ENCODE measurements at places on chromosomes 1 and 21.

GRCh38 chr1:163029901-163030300, 39.3 kb upstream of the RGS4 start:
- no peak for DNase-seq

DNA sequence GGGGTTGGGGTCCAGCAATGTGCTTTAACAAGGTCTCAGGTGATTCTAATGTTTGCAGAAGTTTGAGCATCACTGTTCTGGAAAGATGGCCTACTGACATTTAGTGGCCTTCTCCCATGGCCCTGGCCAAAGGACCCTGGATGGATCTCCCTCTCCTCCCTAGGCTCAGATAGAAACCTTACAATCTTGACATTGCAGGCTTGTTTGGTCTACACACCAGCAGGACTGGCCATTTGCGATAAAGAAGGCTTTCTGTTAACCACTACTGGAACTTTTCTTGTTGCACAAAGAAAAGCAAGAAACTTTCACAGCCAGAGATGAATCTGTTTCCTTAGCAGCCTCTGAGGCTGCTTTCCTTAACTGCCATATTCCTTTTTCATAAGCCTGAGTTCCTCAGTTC, 6.2 kb downstream of the DNALI1 start:
- DNase-seq, result no peak

DNA sequence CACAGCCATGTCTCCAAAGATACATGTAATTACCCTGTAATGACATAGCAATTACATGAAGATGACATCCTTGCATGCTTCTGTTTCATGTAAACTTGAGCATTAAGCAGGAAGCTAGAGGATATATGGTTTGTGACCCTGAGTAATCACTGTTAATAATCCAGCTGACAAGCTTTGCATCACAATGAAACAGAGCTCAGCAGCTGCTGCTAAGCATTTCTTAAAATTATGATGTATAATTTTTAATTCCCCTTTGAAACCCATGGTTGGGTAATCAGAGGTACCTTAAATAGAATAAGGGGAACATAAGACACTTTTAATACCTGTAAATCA, 293.5 kb downstream of the NTNG1 start:
- DNase-seq, result no peak

- DNase-seq, result no peak
Observed at GRCh38 chr1:205430696-205431305, 8.9 kb upstream of the LEMD1 start.

GRCh38 chr1:106502659-106503058, 553.8 kb upstream of the PRMT6 start:
- no peak for DNase-seq

DNA sequence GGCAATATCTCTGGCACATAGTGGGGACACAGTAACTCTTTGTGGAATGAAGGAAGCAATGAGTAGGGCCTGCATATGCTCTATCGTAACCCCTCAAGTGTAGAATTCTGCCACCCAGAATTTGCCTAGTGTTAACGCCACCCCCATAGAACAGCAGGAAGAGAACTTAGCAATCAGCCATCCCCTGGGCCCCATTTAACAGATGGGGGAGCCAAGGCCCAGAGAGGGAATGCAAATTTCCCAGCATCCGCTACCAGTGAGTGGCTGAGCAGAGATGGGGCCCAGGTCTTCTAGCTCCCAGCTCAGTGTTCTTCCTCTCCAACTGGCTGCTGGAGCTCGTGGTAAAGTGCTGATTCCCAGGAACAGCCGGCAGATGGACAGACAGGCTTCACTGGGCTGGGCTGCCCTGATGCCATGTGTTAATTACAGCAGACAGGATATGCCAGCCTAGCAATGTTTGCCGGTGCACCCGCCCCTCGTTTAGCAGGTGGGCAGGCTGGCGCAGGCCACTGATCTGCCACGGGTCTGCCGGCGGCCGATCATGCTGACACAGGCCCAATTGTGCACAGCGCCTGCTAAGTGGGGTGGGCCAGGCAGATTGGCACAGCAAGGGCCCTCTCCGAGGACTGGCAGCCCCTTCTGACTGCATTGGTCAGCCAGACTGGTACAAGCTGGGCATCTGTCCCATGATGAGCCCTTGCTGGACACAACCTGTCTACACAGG, 171.9 kb downstream of the IGSF21 start:
- DNase-seq, result no peak

DNA sequence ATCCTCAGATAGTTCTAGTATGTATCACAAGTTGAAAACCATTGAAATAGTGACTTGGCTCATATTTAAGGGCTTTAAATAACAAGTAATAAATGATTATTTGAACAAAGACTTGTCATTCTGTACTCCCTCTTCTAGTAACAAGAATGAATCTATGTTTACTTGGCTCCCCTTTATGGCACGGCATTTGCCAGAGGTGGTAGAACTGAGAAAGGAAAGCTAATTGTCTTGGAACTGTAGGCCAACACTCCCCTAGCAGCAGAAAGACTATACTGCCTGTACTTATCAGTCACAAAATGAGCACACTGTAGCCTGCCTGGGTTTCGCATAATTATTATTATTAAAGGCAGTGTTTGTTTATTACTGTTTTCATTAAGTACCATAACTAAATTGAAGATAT, 29.6 kb upstream of the SMYD2 start:
- no peak for DNase-seq

DNA sequence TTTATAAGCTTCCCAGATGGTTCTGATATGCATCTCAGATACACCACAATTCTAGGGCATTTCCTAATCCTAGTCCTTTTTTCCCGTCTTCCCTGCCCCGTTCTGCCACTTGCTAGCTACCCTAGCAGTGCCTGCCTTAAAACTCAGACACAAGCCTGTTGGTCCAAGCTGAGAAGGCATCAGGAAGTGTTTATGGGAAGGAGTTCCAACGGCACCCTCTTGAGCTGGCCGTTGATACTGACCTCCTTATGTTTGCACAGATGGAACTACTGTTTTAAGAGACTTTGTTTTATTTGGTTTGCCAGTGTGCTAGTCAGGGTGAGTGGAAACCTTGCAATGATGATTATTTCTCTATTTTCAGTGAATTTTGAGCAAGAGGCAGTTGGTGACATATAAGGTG, 67.2 kb downstream of the UCK2 start:
- DNase-seq, result no peak

GRCh38 chr1:246602194-246602593, 35.9 kb downstream of the CNST start:
- no peak for DNase-seq

- DNase-seq, result no peak
Observed at GRCh38 chr1:74830766-74831165, 97.8 kb downstream of the TYW3 start.

GRCh38 chr1:41305576-41306363, 55.5 kb upstream of the FOXO6 start:
- DNase-seq, result no peak

DNA sequence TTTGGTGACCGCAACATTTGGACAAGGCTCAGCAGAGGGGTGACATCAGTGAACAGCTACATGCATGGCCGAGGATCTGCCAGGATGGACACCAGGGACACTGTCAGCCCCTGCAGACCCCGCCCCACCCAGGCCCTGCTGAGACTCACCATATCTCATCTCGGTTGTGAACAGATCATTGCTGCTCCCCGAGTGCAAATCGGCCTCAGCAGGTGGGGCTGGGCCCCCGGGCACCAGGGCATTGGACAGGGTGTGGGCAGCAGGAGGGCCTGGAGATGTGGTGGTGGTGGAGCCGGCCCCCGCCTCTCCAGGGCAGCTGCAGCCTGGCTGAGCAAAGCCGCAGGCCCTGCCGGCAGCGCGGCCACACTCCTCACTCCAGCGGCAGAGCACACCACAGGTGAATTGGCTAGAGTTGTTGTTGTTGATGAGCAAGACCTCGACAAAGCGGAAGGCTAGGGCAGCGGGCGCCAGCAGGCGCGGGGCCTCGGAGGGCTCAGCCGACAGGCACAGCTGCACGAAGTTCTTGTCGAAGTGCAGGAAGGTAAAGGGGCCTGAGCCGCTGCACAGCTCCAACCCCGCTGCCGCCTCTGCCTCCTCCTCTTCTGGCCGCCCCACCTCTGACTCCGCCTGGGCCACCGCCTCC, 8.2 kb downstream of the ADGRB2 start:
- no peak for DNase-seq

- DNase-seq, result no peak
Observed at GRCh38 chr1:15262706-15263105, 15.7 kb downstream of the FHAD1 start.

DNA sequence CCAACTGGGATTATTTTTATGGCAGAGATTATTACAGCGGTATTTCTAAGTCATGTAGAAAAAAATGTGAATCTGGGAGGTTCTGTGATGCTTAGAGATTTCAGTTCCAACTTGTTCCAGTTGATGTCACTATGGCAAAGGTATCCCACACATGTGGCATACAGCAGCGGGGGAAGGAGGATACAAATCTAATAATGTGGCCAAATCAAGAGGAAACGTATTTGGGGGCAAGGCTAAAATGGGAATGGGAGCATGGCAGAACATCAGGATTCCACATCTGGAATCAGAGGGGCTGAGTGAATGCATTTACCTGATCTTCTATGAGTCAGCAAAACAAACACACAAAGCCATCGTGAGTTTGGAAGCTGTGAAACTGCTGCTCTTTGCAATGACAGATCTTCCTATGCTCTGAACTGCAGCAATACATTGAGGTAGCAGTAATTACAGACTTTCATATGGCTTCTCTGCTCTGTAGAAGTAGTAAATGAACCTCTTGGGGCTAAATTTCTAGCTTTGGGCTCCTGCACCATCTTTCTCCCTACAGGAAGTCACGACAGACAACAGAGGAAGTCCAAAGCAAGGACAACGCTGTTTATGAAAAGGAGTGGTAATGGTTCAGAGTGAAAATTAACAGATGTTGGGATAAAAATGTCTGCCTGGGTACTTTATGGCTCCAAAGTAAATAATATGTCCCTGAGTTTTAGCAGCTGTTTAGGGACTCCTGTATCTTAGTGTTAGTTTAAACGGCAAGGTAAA, 55.5 kb downstream of the GABPA start:
- no peak for DNase-seq

- no peak for DNase-seq
Observed at GRCh38 chr1:156801409-156802121, 15.1 kb downstream of the SH2D2A start.

GRCh38 chr1:6191968-6192367, 7.4 kb downstream of the RPL22 start:
- DNase-seq, result no peak

DNA sequence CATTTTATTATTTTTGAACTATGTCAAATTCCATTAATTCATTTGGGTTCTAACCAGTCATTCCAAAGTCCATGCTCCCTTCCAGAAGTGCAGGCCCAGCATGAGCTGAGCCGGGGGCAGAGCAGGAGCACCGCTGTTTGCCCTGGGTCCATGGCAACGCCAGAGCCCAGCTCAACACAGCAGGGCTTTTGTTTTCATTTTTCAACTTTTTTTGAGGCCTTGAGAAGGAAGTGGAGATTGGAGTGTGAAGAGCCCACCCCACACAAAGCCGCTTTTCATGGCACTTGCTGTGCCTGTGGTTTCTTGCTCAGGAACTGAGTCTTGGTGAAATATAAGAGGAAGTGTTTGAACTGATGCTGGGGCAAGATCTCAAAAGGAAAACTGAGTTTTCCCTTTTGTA, 13.2 kb upstream of the PRMT2 start:
- DNase-seq, result no peak

DNA sequence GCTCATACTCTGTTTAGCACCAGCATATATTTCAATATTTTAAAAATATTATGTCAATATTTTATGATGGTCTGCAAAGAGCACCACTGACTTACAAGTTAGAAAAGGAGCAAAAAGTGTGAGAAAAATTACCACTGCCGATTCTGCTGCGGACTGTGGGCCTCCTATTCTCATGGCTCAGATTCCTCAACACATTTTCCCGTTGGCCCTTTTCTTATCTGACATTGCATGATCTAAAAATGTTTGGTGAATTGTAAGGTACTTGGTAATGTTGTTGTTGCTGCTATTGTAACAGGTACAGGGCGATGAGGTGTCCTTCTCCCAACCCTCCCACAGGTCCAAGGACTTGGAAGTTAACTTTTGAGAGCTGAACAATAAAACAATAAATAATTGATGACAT, 737 bp downstream of the C1orf162 start:
- no peak for DNase-seq

DNA sequence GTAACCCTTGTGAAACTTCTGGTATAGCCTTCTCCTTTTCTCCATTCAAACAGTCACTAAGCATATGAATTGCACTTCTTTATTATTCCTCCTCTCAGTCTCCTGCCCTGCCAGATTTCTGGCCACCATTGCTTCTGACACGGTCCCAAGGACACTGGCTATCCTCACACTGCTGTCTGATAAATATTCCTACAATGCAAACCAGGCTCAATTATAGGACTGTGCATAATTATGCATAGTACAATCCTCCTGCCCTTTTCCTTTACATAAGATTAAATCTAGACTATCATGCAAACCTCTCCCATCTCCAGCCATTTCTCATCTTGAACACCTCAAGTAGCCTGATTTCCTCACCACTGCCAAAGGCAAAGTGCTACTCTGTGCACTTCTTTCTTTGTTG, 704.3 kb upstream of the ADAMTS5 start:
- no peak for DNase-seq

DNA sequence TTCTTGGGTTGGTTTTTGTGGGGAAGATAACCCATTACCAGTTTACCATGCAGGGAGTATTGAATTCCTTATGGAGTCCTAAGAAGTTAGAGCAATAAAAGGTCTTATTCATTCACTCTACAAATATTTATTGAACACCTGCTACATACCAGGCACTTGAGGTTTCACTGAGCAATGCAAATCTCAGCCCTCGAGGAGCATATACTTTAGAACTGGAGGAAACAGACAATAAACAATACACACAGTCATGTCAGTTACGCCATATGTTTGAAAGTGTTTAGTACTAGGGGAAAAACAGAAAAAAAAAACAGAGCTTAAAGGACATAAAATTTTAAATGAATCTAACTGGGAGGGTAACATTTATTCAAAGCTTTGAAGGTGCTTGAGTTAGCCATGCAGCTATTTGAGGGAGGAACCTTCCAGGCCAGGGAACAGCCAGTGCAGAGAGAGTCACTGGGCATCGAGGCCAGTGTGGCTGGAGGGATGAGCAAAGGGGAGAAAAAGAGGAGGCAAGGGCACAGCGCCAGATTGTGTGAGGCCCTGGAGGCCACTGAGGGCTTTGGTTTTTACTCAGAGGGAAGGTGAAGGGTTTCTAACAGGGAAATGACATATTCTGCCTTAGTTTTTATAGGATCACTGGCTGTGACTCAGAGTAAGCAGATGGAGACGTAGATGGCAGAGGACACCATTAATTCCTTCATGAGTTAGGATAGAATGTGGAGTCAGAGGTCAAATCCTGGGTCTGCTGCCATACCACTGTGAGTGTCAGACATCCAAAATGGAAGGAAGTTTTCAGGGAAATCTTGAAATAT, 32.7 kb downstream of the C1orf21 start:
- DNase-seq, result no peak

GRCh38 chr1:67696708-67697107, 11.7 kb downstream of the GADD45A start:
- no peak for DNase-seq

Data from esophagus squamous epithelium (tissue), 5 donors.